Chondrocyte (in vitro differentiated cells): ENCODE measurements at places on chromosomes 5 and 9. TPM values are rescaled to one million over a fixed set of nuclear protein-coding genes. Genes with fewer than 3 reads are reported as not detected.

- H3K27me3 ChIP-seq = peaks cover 2% of the 10 kb centered on the region
- H3K4me3 ChIP-seq = no peak overlapping the region
- H3K4me1 ChIP-seq = no peaks in the 10 kb centered on the region
- H3K27ac ChIP-seq = no peak overlapping the region
Measured at GRCh38 chr5:20286512-20286911, 298.5 kb upstream of the CDH18 start.

GRCh38 chr5:138466900-138467710, 1.8 kb downstream of the EGR1 start:
- H3K27ac ChIP-seq = peak overlapping the region; percentile 73
- H3K36me3 ChIP-seq = peaks cover 19% of the 10 kb centered on the region
- H3K27me3 ChIP-seq = no peaks in the 10 kb centered on the region
- peak; percentile 91 for DNase-seq
- peak overlapping the region; percentile 74 for H3K4me3 ChIP-seq

DNA sequence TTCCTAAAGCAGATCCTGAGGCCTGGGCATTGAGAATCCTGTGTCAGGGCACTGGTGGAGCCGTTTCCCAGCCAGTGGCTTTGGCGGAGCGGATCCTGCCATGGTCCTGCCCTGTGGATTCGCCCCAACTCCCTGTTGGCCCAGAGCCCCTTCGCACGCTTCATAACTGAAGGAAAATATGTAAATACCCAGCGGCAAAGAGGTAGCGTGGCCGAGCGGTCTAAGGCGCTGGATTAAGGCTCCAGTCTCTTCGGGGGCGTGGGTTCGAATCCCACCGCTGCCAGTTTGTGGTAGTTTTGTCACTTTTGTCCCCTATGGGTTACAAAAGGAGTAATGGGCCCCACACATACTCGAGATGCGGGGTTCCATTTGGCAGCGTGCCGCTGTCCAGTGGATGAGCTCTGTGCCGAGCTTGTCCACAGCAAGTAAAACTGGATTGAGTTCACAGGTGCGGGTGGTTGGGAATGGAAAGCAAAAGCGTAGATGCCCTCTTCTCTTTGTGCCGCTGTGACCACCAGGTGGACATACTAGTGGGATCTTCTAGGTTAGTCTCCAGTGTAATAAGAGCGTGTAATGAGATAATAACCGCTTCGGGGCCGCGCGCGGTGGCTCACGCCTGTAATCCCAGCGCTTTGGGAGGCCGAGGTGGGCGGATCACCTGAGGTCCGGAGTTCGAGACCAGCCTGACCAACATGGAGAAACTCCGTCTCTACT, 17.3 kb downstream of the TRIM7 start:
- no peaks in the 10 kb centered on the region for H3K27me3 ChIP-seq
- H3K27ac ChIP-seq = peak overlapping the region; percentile 98
- peaks cover 29% of the 10 kb centered on the region for H3K4me1 ChIP-seq
- H3K36me3 ChIP-seq = no peaks in the 10 kb centered on the region
- DNase-seq = no peak

DNA sequence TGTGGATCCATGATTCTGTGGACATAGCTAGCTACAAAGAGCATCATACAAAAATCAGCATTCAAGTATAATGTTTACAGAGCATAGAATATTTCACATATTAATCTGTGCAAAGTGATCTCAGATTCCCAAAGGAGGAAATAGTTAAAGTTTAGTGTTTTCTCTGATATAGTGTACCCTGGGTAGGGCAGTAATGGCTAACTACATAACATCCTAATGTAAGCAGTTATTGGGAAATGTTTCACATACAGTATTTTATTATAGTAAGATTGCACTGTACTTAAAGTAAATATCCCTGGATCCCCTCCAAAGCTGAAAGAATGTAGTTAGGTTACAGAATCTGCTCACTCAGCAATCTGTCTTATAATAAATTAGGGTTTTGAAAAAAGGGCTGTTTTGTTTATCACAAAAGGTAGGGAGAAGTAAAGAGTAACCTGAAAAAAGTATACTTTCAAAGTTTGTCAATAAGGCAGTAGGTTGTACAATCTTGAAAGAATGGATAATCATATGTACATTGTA, 52.5 kb upstream of the SMARCA2 start:
- no peak overlapping the region for H3K27ac ChIP-seq
- no peak for DNase-seq
- H3K4me3 ChIP-seq = no peak overlapping the region

RFESD gene
- 0.97 to 1.9 TPM (median 1.7 TPM) in 3 replicates for total RNA-seq

WDR31 gene
- 1.7 to 2.4 TPM (median 1.8 TPM) in 3 replicates for total RNA-seq
